ENCODE measurements at places on chromosomes 11 and 22.

DNA sequence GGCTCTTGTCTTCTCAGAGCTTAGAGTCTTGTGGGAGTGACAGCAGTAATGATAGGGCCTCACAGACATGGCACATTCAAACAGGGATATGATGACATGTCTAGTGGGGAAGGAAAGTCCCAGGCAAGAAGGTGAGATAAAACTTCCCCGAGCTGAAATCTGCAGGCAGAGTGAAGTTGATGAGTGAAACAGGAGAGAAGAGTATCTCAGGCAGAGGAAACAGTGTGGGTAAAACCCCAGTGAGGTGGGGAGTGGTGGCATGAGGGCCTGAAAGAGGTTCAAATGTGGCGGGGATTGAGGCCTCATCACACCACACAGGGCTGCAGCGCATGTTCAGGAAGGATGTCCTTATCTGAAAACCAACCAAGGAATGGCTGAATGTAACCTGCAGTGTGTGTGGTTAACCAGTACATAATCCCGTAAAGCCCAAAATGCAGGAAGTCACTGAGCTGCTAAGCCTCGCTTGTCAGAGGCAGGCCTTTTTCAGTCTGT lies 153.8 kb upstream of the E2F8 start:
- DNase-seq = no peak

GRCh38 chr22:29103121-29103520 lies 30.3 kb downstream of the KREMEN1 start:
- no peak for DNase-seq

DNA sequence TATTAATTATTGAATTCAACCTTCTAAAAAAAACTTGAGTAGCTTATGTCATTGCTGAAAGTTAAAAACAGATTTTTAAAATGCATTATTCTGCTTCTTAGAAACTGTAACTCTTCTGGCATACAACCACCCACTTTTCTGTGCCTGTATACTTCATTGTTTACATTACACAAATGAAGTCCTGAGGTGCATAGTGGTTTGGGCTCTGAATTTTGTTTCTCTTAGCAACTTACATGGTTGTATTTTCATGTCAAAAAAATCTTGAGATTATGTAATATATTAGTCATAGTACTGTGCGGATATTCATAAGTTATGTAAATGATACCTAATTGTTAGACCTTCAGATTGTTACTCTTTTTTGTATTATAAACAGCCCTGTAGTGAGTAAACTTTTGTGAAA lies 12.2 kb downstream of the SC5D start:
- DNase-seq = no peak

- no peak for DNase-seq
These were observed 331.9 kb upstream of the NARS2 start for GRCh38 chr11:78906566-78906965.

DNA sequence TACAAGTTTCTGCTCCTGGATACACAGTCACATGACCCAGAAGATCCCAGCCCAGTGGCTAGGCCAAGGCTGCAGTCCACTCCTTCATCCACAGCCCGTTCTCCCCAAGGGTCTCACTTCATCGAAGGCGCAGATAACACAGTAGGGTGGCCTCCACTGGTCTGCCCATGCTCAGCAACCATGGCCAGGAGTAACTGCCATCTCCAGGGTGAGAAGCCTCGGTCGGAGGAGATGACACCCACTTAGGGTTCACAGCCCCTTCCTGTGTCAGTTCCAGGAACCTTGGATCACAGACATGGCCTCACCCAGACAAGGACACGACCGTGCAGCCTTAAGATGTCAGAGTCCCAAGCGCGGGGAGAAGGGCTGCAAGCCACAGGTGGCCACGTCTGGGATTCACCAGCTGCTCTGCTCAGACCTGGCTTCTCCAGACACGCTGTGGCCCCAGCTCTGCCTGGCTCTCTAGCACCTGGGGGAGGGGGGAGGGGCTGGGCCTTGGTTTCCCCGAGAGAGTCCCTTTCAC lies 2.6 kb downstream of the BET1L start:
- DNase-seq = no peak

- no peak for DNase-seq
These were observed 271.7 kb downstream of the CTTN start for GRCh38 chr11:70669871-70670675.

GRCh38 chr11:23875176-23875850 lies 621.5 kb upstream of the LUZP2 start:
- no peak for DNase-seq
